ENCODE measurements at places on chromosomes 6 and 20.

GRCh38 chr6:73519926-73520687 lies 725 bp downstream of the EEF1A1 start:
- peak; percentile 57 for DNase-seq

GRCh38 chr6:95515975-95516374 lies 61.4 kb upstream of the MANEA start:
- no peak for DNase-seq

DNA sequence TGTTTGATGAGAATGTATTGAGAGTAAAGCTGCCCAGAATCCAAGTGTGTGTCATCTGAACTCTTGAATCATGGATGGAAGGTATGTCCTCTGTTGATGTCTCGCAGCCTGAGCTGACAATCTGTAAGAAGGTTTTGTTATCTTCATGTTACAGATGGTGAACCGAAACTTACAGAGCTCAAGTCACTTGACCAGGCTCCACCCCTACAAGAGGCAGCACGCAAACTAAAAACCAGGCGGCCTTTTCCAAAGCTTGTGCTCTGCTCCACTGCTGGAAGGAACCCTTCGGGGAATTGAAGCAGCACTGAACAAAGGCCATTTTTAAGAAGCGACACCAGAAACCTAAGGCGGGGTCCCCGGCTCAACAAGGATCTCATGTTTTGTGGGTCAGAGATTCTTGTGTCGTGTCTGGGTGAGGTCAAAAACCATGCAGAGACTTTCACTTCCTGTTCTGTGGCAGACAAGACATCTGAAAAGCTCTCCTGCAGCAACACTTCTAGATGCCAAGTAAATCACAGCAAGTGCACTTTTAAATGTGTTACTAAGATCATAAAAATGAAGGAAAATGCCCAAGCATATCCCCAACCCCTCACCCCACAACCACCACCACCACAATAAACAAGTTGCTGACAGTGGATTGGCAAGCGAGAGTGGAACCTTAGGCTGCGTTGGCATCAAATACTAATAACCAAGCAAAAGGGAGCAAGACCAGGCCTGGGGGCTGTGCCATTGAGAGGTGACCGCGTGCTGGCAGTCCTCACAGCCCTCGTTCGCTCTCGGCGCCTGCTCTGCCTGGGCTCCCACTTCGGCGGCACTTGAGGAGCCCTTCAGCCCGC lies 27.3 kb downstream of the NQO2 start:
- DNase-seq, result no peak

DNA sequence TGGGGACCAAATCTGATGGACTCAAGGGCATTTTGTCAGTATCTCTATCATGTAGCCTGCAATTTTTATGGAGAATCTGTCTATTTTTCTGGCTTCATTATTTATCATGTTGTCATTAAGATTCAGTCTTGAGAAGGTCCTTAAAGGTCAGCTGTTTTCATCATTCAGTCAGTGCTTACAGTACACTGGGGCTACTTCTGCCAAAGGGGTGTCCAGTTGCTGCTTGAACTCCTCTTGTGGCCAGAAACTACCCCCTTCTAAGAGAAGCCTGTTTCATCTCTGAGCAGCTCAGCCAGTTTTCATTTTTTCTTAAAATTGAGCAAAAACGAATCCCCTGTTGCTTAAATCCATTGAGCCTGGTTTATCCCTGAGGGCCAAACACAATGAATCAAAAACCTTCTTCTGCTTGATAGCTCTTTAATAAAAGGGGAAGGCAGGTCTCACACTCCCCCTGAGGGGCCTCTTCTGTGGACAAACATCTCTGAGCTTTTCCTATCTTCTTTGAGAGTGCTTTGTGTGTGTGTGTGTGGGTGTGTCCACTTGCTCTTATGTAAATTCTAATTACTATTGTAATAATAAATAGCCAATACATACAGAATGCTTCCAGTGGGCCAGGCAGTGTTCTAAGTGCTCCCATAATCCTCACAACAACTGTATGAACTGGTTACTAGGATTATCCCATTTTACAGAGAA lies 172.2 kb downstream of the PLCB1 start:
- no peak for DNase-seq

DNA sequence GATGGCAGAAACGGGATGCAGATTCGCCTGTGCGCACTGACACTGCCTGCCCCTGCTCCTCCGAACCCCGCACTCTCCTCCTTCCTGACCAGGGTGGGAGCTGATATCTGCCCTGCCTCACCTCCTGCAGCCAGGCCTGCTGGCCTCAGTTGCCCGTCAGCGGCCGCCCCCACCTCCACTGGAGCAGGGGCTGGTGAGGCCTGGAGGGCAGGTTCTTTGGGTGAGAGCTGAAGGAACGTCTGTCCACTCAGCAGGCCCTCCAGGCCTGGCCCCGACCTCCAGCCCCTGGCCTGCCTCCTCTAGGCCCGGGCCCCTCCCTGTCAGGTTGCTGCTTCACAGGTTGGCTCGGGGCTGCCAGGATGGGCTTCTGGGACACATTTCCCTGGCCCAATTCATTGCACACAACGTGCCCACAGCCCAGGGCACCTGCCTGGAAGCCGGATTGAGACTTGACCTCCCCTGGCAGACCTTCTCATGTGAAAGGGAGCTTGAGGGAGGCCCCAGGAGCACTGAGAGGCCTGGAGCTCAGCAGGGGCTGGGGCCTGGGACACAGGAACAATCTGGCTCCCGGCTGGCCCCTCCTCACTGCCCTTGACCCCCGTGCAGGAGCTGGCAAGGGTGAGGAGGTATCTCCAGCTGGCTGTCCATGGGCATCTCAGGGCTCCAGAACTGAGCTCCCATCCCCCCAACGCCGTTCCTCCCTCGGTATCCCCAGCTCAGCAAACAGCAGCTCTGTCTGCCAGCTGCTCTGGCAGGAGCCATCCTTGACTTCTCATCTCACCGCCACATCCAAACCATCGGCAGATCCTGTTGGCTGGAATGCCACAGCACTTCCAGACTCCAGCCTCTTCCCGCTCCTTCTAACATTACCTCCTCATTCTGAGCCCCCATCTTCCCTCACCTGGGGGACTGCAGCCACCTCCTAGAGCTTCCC lies 39.5 kb downstream of the SPDEF start:
- no peak for DNase-seq
